ENCODE measurements at places on chromosomes 5 and 9.

- peak; percentile 51 for DNase-seq
Measured at GRCh38 chr5:128905568-128906110, 59.6 kb upstream of the SLC27A6 start.

GRCh38 chr9:137000177-137000930 is 4.0 kb upstream of the CLIC3 start:
- DNase-seq: no peak

DNA sequence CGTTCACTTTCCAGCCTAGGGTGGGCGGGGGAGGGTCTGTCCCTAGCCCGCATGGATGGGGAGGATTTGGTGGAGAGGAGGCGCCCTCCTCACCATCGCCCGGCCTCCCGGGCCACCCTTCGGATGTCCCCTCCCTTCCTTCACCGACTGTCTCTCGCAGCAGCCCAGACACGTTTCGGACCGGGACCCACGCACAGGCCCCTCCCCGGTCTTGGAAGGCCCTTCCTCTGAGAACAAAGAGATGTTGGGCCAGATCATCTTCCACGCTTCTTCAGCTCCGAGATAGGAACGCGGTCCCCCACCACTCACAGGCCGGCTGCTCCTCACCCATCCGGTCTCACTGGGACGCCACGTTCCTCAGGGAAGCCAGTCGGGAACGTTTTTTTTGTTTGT is 640 bp upstream of the DPM2 start:
- no peak for DNase-seq

GRCh38 chr5:152378730-152379129 is 26.3 kb downstream of the NMUR2 start:
- DNase-seq: no peak

DNA sequence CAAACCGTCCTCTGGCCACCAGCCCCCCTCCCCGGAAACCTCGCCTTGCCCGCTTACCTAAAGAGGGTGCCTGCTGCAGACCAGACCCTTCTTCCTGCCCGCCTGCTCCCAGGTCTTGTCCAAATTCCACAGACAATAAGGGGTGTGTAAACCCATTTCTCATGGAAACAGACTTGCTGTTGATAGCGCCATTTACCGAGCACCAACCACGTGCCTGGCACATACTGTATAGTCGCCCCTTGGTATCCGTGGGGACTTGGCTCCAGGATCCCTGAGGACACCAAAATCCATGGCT is 25.1 kb downstream of the CDHR2 start:
- no peak for DNase-seq

- no peak for DNase-seq
Measured at GRCh38 chr9:35500130-35500748, 10.3 kb downstream of the RUSC2 start.

- DNase-seq: no peak
Measured at GRCh38 chr5:113232221-113232620, 202.6 kb downstream of the TSSK1B start.

GRCh38 chr9:8659108-8659507 is 859.5 kb upstream of the DMAC1 start:
- no peak for DNase-seq

DNA sequence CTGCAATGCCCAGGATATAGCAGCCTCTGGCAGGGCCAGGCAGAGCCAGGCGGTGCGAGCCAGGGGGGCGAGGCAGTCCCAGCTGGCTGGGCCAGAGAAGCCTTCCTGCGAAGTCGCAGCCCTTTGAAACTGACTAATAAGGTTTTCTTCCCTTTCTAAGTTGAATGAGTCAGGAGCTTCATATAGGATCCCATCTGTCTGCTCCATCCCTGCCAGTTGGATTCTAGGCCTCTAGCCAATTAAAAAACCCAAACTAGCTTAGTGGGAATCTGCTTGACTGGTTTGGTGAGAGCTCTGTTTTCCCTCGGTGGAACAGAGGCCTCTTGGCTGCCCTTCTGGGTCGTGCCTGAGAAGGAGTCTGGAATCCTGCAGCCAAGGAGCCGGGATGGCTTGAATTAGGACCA is 70.1 kb upstream of the RAPGEF1 start:
- DNase-seq: no peak

GRCh38 chr9:130287736-130288135 is 22.2 kb downstream of the HMCN2 start:
- no peak for DNase-seq

DNA sequence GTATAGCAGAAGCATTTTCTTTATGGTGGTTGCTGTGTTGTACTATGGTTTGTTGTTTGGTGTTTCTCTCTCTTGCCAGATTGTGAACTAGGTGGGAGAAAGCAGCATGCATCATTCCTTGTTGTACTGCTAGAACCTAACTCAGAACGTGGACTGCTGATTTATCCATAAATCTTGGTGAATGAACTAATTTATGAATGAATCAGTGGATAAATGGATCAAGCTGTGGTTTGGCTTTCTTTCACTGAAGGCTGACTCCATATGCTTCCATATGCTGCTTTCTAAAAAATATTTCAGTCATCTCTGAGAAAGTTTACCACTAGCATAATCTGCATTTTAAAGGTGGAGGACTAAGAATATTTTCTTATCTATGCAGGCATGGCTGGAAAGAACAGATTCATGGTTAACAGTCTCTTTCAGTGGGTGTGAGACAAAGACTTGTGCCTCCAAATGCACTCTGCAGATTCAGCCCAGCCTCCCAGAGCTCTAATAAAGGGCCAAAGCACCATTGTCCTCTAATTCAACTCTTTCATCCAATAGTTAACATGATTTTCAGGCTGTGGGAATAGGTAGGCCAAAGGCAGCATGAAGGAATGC is 237.7 kb downstream of the SH3GL2 start:
- no peak for DNase-seq

- peak; percentile 56 for DNase-seq
Measured at GRCh38 chr5:13553896-13554295, 390.6 kb downstream of the DNAH5 start.

DNA sequence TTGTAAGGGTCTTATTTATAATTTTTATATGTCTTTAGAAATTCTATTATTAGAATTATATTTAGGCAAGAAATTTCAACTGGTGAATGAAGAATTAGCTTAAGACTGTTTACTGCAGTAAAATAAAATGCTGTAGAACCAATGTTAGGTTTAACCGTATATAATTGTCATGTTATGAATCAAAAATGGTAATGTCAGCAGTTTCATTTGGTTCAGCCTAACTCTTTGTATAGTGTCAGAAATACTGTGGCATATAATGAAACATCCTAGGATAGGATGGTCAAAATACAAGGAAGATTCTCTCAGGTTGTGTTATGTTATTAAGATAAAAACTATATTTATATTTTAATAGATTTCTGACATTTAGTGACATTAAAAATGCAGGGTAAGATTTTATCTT is 64.4 kb upstream of the EIF4EBP3 start:
- DNase-seq: no peak

GRCh38 chr5:142179776-142180387 is 71.3 kb downstream of the NDFIP1 start:
- no peak for DNase-seq

GRCh38 chr5:66450237-66450636 is 146.0 kb upstream of the MAST4 start:
- DNase-seq: no peak

DNA sequence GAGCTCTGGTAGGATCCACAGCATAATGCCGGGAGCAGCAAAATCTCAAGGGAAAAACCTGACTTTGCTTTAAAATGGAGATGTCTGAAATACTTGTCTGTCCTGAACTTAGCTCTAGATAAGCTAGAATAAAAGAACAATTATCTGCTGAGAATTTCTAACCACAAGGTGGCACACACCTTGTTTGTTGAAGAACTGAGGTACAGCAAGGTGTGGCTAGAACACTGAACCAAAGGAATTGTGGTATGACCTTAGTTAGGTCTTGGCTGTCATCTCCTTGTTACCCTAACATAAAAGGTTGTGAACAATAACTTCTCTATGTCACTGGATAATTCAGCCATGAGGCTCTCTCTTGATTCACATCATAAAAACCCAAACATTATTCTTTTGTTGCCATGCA is 72.3 kb upstream of the ANXA1 start:
- DNase-seq: peak; percentile 29

GRCh38 chr9:27348785-27349697 is 52.1 kb upstream of the EQTN start:
- DNase-seq: no peak

- DNase-seq: no peak
Measured at GRCh38 chr5:40585537-40586267, 94.0 kb upstream of the PTGER4 start.

- no peak for DNase-seq
Measured at GRCh38 chr9:120934281-120934680, 7.7 kb upstream of the TRAF1 start.

GRCh38 chr5:168156170-168156569 is 135.3 kb upstream of the WWC1 start:
- no peak for DNase-seq

DNA sequence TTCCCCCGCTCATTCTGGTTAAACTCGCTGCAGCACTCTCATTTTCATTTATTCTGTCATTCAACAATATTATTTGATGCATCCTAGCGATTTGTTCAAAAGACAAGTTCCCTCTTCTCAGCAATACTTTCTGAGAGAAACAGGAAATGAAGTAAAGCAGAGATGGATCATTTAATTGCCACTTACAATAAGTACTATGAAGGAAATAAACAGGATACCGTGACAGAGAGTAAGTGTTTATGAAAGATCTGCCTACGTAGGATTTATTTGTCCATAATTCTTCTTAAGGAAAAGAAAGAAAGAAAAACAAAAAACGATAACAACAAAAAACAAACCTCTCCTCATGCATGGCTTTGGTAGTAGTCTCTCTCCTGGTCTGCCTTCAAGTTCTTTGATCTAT is 406.8 kb upstream of the ZNF608 start:
- DNase-seq: no peak

- DNase-seq: no peak
Measured at GRCh38 chr9:93952784-93953495, 2.2 kb downstream of the BARX1 start.

DNA sequence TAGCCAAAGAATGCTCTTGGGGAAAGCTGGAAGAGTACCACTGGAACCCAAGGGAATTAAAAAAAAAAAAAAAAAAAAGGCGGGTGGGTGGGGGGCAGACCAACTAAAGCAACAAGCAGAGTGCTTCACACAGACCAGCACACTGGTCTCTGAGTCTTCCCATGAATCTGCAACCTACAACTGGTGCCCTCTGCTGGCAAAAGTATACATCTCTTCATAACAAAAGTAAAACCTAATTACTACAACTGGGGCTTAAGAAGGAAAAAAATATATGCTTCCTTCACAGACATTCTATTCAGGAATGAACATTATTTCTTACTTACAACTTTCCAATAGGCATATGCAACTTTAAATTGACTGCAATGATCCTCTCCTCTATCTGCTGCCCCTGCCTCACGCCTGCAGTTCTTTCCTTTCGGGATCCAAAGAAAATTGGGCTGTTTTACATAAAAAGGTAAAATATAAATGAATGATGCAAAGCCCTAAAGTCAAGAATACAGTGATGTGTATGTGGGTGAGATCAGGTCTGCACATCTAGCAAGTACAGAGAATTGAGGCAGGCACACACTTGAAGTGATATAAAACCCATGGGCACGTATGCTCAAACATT is 7.2 kb upstream of the KLHL3 start:
- peak; percentile 38 for DNase-seq

DNA sequence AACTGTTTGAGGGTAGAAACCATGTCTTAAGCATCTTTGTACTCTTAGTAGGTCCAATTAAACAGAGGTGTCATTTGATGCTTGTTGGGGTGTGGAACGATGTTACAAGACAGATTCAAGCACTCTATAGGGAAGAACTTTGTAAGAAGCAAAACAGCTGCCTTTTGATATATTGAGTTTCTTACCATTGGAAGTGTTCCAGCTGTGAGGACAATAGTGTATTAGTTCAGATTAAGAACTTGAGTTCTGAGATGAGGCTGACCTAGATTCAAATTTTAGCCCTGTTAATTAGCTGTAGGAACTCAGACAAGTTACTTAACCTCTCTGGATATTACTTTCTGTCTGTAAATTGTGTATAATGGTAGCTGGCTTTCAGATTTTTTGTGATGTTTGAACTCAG is 19.6 kb upstream of the ZNF462 start:
- no peak for DNase-seq

- DNase-seq: no peak
Measured at GRCh38 chr5:58025809-58026208, 434.1 kb downstream of the PLK2 start.

GRCh38 chr5:40746703-40747102 is 9.1 kb downstream of the TTC33 start:
- DNase-seq: no peak

DNA sequence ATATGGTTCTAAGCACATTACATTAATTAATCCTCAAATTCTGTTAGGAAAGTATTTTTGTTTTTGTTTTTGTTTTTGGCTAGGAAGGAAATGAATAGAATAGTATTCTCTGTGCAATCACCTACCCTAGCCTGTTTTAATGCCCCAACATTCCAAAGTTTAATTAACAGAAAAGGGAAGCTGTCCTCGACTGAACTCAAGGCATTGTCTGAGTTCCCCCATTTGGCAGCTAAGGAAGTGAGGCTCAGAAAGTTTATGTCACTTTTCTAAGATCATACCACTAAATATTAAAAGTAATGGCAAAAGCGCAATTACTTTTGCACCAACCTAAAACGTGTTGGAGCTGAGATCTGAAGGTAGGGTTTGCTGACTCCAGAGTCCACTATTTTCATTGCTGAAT is 59.8 kb downstream of the FGF1 start:
- no peak for DNase-seq

DNA sequence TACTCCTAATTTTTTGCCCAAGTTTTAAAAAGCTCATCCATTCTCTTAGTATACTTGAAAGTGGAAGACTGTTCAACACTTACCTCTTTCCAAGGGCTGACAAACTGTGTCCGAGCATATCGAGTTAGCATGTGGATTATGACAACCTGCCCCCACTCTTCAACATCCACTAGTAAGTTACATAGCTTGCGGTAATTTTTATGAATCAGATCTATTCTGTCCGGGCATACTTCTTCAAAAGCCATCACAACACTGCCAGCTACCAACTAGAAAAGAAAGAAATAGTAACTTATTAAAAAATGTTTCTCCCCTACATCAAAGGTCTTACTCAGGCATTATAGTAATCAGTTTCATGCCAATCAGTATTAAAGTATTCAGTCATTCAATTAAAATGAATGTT is 78.5 kb downstream of the AP3B1 start:
- DNase-seq: no peak

DNA sequence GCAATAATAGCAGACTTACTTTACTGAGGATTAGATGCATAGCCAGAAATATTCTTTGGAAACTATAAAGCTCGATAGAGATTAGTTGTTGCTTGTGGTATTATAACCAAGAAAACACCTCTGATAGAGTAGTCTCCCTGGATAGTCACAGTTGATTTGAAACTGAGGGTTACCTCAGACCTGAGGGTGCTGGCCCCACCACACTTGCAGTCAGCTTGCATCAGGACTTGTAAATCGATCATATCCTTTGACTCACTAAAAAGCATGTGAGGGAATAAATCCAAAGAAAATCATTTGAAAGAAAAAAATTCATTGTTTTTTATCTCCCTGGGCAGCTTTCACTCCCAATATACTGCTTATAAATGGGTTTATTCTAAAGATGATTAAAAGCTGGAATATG is 39.4 kb downstream of the GALNT12 start:
- DNase-seq: no peak

DNA sequence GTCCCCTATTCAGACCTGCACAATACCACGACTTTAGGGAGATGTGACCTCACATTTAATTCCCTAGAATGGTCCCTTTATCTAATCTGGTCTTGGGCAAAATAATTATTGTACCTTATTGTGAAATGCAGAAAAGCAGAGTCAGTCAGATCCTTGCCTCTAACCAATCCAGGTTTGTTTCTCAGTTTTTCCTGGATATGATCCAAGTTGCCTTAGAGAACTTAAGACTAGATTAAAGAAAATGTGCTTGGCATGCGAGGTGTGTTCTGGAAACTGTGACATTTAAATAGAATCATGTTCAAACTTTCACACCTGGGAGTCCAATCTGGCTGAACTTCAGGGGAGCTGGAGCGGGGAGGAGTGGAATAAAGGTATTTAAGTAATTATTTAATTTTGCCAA is 696.2 kb downstream of the DNAH5 start:
- DNase-seq: no peak
